Panc1 (cell line): ENCODE measurements at places on chromosomes 7 and 10. TPM values are rescaled to one million over a fixed set of nuclear protein-coding genes. Genes with fewer than 3 reads are reported as not detected.

The NUTM2B gene
- 0.31 TPM for total RNA-seq

The CPA5 gene
- not detected for total RNA-seq

The MSS51 gene
- 2.3 TPM for total RNA-seq

The ORC5 gene
- 24.6 TPM for total RNA-seq

The PSAP gene
- total RNA-seq, result 3,649 TPM

The SLC29A3 gene
- total RNA-seq, result 7.6 TPM

The TACC2 gene
- total RNA-seq, result 133 TPM
